DMS153 (cell line): ENCODE measurements at places on chromosomes 5 and 9.

GRCh38 chr9:104911032-104911607 is 16.8 kb downstream of the ABCA1 start:
- DNase-seq, result no peak

- DNase-seq, result no peak
Measured at GRCh38 chr5:161446655-161447054, 99.9 kb downstream of the GABRB2 start.

GRCh38 chr5:58582019-58582802 is 664 bp upstream of the RAB3C start:
- DNase-seq, result no peak

GRCh38 chr9:108478431-108479332 is 377.1 kb downstream of the ACTL7B start:
- DNase-seq, result peak; percentile 3

GRCh38 chr5:156914371-156914737 is 48.7 kb downstream of the TIMD4 start:
- DNase-seq, result no peak

DNA sequence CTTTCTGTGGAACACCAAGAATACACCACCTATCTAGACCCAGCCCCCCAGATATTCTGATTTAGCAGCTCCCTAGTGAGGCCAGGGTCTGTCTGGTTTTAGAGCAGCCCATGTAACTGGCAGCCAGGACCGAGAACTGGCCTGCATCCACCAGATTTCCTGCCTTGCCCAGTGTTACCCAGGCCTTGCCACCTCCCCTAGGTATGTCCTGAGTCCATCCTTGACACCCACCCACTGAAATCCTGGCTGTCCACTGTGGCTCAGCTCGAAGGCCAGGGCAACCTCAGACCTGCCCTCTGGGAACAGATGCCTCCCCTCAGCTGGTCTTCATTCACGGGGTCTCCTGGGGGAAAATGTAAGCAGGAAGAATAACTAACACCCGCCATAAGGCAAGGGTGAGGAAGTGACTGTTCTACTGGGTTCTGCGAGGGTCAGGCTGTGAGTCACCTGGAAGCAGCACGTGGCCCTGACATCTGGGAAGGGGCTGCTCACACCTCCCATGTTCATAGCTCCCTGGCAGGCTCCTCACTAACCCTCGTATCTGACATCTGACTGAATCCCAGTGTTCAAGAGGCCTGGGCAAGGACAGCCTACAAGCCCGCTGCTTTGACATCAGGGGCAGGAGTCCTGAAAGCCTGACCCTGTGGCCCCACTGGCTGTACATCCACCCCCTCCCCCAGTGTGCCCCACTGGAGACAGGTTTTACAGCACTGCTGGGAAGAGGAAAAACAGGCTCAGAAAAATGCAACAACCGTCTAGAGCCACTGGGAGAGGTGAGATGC is 72.7 kb downstream of the SEMA4D start:
- DNase-seq, result no peak

GRCh38 chr5:88487066-88487465 is 218.4 kb upstream of the TMEM161B start:
- DNase-seq, result no peak

GRCh38 chr5:54017580-54017979 is 292.8 kb downstream of the ARL15 start:
- DNase-seq, result no peak

GRCh38 chr9:134158753-134159392 is 5.5 kb downstream of the RNU6ATAC start:
- no peak for DNase-seq

DNA sequence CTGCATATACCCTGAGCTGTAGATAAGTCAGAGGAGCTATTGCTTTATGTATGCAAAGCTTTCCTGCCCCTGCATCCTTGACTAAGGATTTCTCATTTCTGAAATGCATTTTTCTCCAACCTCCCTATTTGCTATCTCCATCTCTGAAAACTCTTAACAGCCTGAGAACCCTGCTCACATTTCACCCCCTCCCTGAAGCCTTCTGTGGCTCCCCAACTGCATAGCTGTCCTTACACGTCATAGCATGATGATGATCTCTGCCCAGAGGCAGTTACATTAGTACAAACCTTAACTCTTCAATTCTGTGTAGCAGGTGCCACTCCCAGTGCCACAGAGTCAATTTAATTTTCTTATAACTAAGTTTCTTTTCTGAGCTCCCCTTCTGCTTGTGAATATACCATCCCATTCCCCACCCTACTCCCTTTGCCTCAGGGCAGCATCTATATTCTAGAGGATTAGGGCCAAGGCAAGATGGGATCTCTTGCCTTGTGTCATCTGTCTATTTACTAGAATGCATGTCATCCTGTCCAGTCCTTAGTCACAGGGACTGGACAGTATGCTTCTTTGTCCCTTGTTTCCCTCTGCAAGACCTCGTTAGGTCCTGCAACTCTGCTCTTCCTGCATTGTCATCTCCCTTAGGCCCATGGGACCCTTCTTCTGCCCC is 149.7 kb upstream of the SPRY4 start:
- no peak for DNase-seq

GRCh38 chr5:52269401-52269800 is 518.3 kb upstream of the ITGA1 start:
- peak; percentile 75 for DNase-seq

DNA sequence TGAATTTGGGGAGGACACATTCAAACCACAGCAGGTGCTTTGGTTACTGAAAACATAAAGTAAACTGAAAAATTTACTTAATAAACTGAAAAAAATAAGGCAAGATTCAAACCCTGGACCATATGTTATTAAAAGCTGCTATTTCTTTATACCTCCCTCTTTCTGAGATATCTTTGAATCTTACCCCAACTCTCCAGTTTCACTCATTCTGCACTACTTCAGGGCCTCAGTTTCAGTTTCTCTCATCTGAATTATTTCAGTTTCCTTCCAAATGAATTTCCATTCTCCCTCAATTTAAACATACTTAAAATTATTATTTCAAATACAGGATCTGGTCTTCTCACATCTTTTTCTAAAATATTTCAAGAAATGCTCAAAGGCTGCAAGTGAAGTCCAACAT is 4.9 kb upstream of the OXCT1 start:
- DNase-seq, result no peak

DNA sequence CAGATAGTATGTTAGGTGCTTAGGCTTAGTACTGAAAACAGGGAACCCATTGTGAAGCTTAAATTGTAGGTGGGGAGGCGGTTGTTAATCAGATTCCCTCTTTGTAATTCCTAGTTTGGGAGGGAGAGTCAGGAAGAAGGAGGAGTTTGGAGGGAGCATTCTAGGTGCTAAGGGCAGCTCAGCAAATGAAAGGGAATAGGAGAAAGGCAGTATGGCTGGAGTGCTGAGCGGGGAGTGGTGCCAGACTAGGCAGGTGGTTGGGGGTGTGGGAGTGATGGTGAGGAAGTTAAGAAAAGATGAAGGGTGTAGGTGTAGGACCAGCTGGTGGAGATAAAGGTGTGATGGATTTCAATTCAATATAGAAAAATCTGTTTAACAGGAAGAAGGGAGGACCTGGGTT is 11.1 kb upstream of the GARNL3 start:
- no peak for DNase-seq

- no peak for DNase-seq
Measured at GRCh38 chr5:110414360-110414759, 312.1 kb downstream of the TMEM232 start.

DNA sequence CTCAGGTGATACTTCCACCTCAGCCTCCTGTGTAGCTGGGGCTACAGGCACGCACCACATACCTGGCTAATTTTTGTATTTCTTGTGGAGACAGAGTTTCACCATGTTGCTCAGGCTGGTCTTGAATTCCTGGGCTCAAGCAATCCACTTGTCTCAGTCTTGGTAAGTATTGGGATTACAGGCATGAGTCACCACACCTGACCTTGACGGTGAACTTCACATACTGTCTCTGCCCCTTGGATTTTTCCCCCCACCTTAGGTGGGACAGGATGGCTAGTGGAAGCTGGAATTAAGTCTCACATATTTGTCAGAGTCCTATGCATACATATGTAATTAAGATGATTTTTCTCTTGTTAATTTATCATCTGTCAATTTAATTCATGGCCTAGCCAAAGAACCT is 20.9 kb upstream of the RFK start:
- peak; percentile 47 for DNase-seq

- peak; percentile 77 for DNase-seq
Measured at GRCh38 chr5:109485030-109485429, 75.3 kb upstream of the PJA2 start.

DNA sequence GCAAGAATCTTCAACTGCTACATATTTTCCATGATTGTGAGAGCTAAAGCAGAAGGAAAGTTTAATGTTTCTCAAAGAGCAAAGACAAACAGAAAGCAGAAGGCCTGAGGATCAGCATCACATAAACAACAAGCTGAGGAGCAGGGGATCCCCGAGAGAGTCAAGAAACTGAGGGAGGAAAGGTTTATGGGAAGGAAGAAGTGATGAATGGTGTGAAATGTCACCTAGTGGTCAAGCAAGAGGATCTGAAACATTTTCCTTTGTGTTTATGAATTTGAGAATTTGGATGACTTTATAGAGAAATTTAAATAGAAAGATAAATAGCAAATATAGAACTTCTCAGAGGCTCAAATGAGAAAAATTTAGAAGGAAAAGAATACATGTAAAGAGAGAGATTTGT is 481.9 kb downstream of the CHSY3 start:
- no peak for DNase-seq

DNA sequence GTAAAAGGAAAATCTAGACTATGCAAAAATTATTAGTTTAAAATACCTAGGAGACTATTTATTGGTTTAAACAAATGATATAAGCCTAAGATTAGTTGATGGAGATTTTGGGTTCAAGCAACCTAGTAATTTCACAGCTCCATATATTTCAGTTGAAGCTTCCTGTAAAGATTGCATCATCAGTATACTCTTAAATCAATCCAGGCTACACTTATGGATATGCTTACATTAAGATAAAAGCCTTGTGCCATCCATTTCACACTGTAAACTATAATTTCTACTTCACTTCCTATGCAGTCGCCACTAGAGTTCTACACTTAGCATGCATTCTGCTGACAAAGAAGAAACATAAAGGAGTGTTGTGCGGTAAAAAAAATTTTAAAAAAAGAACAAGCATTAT is 7.3 kb upstream of the LIX1 start:
- no peak for DNase-seq

DNA sequence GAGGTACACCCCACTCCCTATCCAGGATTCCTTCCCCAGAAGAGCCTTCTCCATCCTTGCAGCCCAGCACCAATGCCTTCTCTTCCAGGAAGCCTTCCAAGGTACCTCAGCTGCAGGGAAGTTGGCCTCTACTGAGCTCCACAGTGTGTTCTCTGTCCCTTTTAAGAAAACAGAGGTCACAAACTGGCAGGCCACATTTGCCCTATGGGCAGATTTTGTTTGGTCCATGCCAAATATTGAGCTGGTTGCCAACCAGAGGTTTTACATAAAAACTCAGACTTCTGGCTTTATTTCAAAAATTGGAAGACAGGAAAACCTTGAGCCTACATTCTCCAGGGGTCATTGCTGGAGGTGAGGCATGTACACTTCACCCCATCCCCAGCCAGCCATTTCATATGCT is 9.0 kb upstream of the NDST1 start:
- DNase-seq, result no peak

- DNase-seq, result no peak
Measured at GRCh38 chr5:73513996-73514395, 15.8 kb downstream of the BTF3 start.

- no peak for DNase-seq
Measured at GRCh38 chr5:4348423-4348822, 752.8 kb downstream of the IRX1 start.
